ENCODE measurements at places on chromosomes 2 and 18. TPM values are rescaled to one million over a fixed set of nuclear protein-coding genes. Genes with fewer than 3 reads are reported as not detected.

TEX44 gene
- not detected for total RNA-seq

ZBTB7C gene
- 0.06 TPM for total RNA-seq

VWC2L gene
- total RNA-seq: not detected

MBD2 gene
- 21.7 TPM for total RNA-seq

NCL gene
- total RNA-seq: 224 TPM

SLC14A1 gene
- 0.34 TPM for total RNA-seq

SNORC gene
- total RNA-seq: 0.39 TPM

DNA sequence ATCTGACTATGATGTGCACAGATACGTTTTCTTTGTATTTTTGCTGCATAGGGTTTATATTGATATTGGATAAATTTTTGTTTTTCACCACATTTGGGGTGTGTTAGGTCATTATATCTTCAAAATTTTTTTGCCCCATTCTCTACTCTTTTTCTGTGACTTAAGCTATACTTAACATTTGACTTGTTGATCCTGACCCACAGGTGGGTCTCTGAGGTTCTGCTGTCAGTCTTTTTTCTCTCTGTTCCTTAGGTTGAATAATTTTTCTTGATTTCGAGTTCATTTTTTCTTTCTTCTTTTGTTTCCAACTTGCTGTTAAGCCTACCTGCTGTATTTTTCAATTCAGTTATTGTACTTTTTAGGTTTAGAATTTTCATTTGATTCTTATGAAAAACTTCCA is 12.1 kb downstream of the RAB3GAP1 start:
- DNase-seq: no peak

GRCh38 chr2:210250622-210251021 is 25.4 kb upstream of the ACADL start:
- no peak for DNase-seq

GRCh38 chr18:61941948-61942471 is 49.2 kb upstream of the RNF152 start:
- DNase-seq: no peak

GRCh38 chr2:40101131-40101575 is 322.1 kb upstream of the THUMPD2 start:
- no peak for DNase-seq

- no peak for DNase-seq
These were observed 2.0 kb downstream of the PPP4R1 start for GRCh38 chr18:9612215-9612830.

DNA sequence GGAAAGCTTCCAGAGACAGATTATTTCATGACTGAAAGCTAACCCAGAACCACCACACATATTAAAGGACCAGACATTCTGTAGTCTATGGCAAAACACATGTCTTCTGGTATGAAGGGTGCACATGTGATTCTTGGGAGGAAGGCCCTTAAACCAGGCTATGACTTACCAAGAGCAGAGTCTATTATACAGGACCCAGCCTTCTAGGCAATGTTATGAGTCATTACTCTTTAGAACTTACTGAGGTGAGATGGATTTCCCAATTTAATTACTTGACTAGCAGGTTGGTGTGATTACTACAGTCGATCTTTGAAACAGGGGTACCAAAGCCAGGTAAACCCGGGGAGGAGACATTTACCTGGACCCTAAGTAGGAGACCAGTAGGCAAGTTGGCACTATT is 350.8 kb downstream of the TRIB2 start:
- no peak for DNase-seq

GRCh38 chr2:219684721-219685689 is 57.6 kb downstream of the SLC4A3 start:
- no peak for DNase-seq
